Activated CD4-positive, CD25-positive, alpha-beta regulatory T cell (primary cell): ENCODE measurements at places on chromosomes 7 and 10.

DNA sequence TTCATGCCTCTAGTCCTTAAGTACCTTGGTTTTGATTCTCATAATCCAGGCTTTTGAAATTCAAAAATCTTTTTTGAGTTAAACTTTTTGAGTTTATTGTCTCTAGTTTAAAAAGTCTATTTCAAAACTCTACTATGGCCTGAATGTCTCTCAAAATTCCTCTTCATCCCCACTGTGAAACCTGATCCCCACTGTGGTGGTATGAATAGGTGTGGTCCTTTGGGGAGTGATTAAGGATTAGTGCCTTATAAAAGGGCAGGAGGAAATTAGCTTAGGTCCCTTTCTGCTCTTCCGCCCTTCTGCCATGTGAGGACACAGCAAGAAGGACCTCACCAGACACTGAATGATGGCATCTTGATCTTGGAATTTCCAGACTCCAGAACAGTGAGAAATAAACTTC lies 44.1 kb upstream of the JAZF1 start:
- no peak for DNase-seq

GRCh38 chr10:123607386-123607785 lies 58.8 kb upstream of the GPR26 start:
- no peak for DNase-seq

DNA sequence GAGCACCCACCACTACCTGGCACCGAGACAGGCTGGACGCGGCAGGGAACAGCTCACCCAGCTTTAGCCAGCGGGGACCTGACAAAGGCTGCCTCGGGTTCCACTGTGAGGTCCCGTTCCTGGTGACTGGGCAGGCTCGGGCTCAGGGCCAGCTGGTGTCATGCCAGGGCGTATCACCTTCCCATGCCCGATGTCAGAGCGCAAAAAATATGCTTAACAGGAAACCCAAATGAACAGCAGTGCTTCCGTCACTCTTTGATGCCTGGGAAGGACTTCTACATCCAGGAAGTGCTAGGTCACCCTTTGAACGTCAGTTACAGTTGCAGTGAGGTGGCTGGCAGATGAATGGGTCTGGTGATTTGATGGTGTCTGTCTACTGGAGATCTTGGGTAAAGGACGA lies 106.0 kb downstream of the ADARB2 start:
- DNase-seq = no peak

DNA sequence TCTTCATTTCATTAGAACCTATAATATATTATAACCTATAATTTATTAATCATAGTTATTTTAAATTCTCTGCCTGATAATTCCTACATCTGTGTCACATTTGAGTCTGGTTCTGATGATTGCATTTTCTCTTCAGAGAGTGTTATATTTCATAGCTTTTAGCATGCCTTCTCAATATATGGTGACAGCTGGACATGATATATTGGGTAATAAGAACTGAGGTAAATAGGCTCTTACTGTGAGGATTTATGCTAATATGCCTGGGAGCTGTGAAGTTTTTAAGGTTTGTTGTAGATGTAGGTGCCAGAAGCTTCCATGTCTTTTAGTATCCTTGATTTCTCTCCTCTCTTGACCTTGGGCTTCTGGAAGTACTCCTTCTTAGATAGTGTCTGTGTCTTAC lies 325.9 kb upstream of the SEMA3D start:
- DNase-seq = no peak

GRCh38 chr7:17939211-17939605 lies 1.1 kb downstream of the SNX13 start:
- no peak for DNase-seq

DNA sequence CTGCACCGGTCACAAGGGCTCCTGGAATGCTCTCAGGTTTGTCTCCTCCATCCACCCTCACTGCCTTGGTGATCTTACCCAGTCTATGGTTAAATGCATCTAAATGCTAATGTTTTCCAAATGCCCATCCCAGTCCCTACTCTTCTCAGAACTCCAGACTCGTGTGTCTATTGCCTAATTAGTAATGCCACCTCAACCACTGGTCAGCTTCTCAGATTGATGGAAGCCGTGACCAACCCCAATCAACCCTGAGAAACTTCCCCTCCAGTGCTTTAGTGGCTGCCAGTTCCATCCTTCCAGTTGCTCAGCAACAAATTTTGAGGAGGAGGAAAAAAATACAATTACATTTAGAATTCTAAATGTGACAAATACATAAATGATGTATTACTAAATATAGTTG lies 18.6 kb downstream of the NUDCD3 start:
- DNase-seq = no peak

DNA sequence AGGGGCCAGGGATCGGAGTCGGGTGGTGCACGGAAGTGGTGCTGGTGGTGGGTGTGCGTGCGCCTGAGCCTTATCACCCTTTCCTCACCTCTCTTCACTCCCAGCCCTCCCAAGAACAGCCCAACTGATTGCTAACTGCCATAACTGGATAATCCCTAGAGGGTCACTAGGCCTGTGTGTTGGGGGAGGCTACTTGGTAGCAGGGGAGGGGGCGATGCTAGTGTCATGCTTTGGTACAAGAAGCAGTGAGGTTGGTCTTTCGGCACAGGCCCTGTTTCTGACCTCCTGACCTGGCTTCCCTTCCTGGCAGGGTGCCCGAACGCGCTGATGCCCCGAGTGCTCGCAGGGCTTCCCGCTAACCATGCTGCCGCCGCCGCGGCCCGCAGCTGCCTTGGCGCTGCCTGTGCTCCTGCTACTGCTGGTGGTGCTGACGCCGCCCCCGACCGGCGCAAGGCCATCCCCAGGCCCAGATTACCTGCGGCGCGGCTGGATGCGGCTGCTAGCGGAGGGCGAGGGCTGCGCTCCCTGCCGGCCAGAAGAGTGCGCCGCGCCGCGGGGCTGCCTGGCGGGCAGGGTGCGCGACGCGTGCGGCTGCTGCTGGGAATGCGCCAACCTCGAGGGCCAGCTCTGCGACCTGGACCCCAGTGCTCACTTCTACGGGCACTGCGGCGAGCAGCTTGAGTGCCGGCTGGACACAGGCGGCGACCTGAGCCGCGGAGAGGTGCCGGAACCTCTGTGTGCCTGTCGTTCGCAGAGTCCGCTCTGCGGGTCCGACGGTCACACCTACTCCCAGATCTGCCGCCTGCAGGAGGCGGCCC lies 652 bp downstream of the KAZALD1 start:
- peak; percentile 18 for DNase-seq
